Muscle of arm (tissue), 14 donors: ENCODE measurements at places on chromosomes 2 and 18.

GRCh38 chr2:108235577-108235976, 4.2 kb upstream of the SULT1C3 start:
- DNase-seq: no peak

- DNase-seq: no peak
Measured at GRCh38 chr2:168594778-168595177, 138.7 kb downstream of the CERS6 start.

DNA sequence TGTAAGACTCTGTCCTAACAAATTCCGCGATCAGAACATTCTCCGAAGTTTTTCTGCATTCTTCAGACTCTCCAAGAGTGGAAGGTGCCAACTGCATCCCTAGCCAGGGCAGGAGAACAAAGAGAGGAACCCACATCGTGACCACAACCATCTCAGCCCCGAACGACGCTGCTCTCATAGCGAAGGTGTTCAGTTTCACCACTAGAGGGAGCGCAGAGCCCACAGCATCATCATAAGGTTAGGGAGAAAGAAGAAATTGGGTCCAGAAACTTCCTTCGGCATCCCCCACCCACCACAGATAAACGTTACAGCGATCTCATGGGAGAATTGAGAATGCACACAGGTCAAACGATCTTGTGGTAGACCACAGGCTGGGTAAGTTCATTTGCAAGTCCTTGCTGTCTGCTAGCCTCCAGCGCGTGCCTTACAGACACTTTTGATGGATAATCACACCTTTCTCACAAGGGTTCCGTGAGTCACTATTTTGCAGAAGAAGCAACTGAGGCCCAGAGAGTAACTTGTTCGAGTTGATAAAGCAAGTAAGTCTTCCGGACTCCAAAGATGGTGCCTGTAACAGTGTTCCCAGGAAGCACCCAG, 53.7 kb upstream of the ARL4C start:
- DNase-seq: peak; percentile 70

DNA sequence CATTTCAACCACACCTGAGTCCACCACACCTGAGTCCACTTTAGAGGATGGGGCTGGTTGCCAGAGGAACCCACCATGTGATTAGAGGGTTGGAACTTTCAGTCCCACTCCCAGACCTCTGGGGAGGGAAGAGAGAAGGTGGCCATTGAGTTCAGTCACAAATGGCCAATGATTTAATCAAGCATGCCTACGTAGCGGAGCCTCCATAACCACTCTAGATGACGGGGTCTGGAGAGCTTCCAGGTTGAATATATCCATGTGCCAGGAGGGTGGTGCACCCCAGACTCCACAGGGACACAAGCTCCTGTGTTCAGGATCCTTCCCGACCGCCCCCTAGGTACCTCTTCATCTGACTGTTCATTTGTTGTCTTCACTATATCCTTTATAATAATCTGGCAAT, 53.3 kb downstream of the CYBRD1 start:
- no peak for DNase-seq

DNA sequence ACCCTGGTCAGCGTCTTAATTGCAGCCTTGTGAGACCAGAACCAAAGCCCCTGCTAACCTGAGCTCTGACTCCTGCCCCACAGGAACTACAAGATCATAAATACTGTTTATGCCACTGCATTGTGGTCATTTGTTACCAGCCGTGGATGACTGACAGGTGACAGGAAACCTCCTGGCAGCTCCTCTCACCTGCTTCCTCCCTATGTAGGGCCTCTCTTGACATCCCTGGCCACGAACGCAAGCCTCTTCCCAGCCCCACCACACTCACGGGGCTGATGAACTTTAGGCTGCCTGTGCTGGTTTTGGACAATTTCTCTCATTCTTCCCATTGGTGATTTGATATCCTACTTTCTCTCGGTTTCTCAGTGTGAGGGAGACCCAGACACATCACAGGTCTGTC, 357.2 kb upstream of the MYT1L start:
- DNase-seq: no peak

- no peak for DNase-seq
Measured at GRCh38 chr2:46798041-46798440, 117.6 kb downstream of the MCFD2 start.

DNA sequence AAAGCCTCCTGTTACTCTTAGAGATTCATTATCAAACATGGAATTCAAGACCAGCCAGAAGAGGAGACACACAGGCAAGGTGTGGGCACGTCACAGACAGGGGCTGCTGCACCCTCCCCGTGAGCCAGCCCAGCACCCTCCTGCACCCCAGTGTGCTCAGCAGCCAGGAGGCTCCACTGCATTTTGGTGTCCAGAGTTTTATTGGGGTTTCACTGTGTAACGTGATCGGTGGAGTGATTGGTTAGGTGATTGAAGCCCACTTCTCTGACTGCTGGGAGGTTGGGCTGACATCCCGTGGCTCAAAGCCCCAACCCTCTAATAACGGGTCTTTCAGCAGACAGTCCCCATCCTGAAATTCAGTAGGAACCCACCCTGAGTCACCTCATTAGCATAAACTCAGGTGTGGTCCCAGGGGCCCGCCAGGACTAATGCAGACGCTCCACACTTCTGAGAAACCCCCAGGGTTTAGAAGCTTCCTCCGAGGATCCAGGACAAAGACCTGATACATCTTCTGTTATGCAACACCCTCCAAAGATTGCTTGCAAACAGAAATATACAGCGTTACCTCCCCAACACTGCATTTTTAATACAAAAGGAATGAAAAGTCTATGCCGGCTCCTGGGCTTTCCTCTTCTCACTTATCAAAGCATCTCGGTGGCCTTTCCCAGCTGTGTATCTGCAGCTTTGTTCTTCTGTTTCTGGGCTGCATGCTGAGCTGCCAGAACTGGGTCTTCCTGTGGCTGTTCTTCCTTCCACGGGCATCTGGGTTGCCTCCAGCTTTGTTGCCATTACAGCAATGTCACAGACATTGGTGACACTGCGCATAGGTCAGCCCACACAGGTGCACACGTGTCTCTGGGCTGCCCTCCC, 43.7 kb upstream of the SNED1 start:
- no peak for DNase-seq

DNA sequence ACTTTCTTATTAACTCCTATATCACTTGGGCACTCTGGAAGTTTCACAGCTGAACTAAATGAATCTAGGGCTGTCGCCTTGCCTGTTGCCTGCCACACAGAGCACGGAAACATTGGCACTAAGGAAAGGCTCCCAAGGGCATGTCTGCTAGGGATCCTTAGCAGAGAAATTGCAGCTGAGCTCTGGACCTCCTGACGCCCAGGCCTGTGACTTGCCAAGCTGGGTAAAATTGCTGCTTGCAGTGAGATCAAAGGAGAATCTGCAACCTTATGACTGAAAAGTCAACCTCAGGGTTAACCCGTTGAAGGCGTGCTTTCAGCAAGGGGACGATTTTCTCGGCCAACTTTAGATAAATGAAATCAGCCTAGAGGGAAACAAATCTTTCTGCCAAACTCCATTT, 189.8 kb downstream of the NCK2 start:
- no peak for DNase-seq

DNA sequence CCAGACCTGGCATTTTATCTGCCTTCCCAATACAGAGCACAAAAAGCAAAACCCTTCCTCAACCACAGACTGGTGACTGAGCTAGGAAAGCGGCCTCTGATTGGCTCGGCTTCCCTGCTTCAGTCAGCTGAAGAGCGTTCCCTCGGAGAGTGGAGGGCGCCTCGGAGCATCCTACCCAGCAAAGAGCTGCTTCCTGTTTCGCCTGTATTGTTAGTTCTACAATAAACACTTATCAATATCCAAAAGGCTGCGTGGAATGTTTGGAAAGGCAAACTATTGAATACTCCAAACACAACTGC, 125.0 kb downstream of the CACNB4 start:
- peak; percentile 36 for DNase-seq

- no peak for DNase-seq
Measured at GRCh38 chr2:30380824-30381223, 66.2 kb upstream of the LCLAT1 start.

- no peak for DNase-seq
Measured at GRCh38 chr2:102505290-102505689, 32.3 kb downstream of the SLC9A4 start.

- DNase-seq: peak; percentile 84
Measured at GRCh38 chr2:66301022-66301766, 133.7 kb upstream of the MEIS1 start.

- no peak for DNase-seq
Measured at GRCh38 chr2:233486357-233486756, 80.2 kb downstream of the USP40 start.

- DNase-seq: peak; percentile 59
Measured at GRCh38 chr2:145875016-145875415, 1355.1 kb upstream of the ZEB2 start.

GRCh38 chr2:201969241-201969937, 64.3 kb upstream of the FZD7 start:
- no peak for DNase-seq

DNA sequence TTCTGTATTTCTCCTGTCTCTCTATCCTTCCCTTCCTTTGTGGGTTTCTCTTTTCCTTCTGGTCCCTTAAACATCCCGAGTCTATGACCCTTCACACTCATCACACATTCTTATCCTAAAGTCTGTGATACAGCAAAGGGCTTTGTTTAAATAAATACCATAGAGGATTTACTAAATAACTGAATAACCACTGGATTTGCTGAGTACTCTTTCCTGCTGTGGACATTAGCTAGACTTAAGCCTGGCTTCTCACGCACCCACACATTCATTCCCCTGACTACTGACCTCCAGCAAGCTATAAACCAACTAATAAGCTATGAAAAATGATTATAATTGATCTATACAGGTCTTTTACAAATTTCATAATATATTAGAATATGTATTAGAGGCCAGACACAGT, 76.6 kb downstream of the COL4A3 start:
- DNase-seq: no peak

DNA sequence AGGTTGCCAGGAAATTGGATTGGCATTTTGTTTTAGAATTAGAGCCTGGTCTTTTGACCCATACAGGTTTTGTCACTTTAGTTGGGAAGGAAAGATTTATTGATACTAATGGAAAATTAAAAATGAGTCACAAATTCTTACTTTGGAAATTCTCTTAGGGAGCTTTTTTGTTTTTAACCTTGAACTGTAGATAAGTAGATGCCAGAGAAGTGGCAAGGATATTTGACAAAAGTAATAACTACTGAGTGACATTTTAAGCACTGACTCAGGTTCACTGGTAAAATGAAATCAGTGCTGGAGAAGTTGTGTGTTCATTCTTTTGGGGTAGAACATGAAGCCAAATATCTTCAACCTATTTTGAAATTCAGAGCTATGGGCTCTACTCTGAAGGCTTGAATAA, 56.5 kb downstream of the LDLRAD4 start:
- no peak for DNase-seq

- no peak for DNase-seq
Measured at GRCh38 chr2:128464456-128464855, 145.8 kb upstream of the HS6ST1 start.

DNA sequence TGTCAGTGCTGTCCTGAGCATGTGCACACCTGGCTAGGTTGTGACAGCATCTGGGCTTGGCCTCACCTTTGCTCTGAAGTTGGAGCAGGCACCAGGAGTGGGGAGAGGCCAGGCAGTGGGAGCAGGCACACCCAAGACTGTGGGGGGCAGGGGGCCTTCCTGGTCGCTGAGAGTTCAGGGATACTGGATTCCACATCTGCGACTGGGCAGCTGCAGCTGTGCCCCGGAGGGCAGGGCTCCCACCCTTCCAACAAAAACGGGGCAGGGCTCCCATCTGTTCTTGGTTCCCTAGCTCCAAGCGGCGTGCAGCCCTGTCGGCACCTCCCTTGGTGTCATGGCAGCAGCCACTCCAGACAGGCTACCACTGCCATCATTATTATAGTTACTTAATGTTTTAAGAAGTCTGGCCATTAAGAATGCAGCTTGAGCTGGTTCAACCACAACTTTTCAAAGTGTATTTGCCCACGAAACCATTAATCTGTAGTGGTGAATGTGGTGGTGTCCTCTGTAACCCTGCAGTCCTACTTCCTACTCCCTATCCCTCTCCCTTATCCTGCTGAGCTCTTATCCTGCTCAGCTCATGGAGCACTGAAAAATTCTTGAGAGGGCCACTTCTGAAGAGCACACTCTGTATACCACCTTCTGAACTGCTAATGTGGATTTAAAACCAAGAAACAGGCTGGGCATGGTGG, 48.0 kb upstream of the RAB1A start:
- DNase-seq: no peak

DNA sequence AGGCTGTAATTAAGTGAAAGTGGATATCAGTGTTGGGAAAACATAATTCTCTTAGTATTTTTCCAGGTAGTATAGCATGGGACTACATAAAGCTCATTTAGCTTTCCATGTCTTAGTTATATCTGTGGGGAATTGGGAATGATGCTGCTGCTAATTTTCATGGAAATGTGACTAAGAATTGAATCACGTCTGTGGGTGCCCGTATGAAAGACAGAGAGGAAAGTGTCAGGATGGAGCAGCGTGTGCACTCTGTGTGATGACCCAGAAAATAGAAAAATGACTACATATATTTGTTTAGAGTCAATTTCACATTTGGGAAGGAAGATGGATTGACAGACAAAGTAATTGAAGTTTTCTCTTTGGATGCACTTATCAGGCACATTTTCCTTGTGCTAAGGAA, 212.1 kb downstream of the PTPRM start:
- no peak for DNase-seq

GRCh38 chr2:8058652-8059051, 623.2 kb upstream of the ID2 start:
- DNase-seq: no peak

DNA sequence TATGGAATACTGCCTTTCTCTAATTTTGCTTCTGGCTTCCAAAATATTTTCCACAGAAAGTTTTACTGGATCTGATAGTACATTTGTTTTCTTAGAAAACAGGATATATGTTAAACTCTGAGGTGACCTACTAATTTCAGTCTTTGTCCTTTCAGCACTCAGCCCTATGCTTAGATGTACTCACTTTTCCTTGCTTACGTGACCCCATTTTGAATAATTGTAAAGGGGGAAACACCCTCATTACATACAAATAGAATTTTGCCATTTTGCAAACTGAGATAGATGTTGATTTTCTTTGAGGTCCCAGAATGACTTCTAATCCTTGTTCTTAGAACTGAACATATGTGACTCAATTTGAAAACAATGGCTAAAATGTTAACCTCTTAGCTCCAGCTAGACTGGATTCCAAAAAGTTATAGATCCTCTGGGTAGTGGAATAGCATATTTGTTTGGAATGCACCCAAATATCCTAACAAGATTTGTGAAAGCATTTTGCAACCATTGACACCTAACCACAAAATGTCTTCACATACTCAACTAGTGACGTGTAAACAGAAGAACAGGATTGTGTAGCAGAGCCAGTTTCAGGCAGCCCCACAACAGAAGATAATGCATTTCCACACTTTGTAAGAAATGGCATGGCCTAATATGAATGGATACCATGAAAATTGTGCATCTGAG, 44.8 kb upstream of the EHBP1 start:
- DNase-seq: no peak
